Bone marrow (tissue), 2 donors: ENCODE measurements at places on chromosomes 2 and 18.

GRCh38 chr18:34820360-34821065 lies 110.4 kb downstream of the DTNA start:
- DNase-seq: no peak

DNA sequence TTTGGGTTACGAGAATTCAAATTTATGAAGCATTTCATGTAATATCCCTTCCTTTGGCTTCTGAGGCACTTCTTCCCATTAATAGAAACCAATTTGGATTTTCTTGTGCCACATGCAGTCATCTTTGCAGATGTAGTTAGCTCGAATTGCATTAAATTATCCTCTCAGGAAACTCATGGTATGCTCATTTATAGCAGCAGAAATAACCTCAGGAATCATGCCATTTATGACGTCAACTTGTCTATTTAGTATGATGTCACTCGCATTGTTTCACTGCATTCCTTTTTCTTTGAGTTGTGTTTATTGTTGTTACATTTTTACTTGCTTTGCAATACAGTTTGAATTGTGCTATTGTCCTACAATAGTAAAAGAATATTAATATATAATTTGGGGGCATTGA lies 163.8 kb downstream of the RBM43 start:
- no peak for DNase-seq

DNA sequence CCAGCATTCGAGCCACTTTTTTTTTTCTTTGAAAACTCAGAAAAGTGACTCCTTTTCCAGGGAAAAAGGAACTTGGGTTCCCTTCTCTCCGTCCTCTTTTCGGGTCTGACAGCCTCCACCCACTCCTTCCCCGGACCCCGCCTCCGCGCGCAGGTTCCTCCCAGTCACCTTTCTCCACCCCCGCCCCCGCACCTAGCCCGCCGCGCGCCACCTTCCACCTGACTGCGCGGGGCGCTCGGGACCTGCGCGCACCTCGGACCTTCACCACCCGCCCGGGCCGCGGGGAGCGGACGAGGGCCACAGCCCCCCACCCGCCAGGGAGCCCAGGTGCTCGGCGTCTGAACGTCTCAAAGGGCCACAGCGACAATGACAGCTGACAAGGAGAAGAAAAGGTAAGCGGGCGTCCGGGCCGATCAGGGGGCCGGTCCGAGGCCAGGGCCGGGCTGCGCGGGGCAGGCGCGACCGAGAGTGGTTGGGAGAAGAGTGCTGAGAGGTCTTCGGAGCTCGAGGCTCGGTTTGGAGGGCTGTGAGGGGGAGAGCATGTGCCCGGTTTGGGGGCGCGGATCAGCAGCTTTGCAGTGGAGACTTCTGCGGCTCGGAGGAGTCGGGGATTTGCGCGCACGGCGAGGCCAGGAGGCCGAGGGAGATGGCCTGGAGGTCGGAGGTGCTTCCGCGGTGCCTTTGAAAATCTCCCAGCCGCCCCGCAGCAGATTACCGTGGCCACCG lies 502 bp downstream of the EPAS1 start:
- DNase-seq: no peak

DNA sequence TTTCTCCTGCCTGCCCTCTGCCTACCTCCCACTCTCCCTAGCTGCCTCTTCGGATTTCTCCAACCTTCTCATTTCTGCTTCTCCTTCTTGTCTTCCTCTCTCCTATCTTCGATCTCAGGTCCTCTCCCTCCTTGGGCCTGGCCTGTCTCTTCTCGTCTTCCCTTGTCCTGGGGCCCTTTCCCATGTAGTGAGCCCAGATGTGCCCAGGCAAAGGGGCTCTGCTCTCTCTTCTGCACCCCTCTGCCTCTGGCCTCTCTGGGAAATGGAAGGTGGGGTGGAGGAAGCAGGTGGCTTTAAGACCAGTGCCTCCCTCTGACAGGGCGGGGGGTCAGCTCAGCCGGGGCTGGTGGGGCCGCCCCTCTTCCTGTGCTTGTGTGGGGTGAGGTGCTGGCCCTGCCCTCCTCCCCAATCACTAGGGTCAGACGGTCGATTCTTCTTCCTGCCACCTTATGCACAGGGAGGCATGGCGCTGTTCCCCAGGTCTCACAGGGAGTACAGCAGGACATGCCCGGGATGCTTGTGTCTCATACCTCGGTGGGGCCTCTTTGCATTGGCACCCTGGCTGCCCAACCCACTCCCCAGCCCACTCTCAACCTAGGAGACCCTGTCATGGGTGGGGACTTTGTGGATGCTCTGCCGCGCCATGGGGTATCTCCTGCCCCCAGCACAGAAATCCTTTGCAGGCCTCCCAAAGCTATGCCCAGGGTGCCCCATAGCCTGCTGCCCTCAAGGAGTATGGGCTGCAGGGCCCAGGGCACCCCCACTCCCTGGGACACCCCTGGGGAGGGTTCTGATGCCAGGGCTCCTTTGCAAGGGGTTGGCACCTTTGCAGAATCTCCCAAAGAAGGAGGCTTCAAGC lies 213.8 kb upstream of the HAAO start:
- no peak for DNase-seq

GRCh38 chr2:17319090-17319489 lies 199.2 kb downstream of the RAD51AP2 start:
- no peak for DNase-seq

DNA sequence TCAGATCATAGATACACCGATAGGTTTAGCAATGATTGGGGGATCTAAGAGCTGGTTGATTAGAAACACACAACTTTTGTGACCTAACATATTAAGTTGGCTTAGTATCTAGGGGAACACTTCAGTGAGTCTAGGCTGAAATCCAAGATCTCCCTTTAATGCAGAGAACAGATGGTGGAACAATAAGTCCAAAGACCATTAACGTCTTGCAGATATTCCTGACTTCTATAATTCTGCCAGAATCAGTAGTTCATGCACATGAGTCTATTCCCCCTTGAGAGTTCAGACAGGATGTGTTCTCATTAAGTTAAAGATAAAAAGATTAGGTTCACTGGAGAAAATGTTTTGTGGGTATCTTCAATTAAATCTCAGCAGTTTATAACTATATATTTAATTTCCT lies 506.5 kb downstream of the TSN start:
- DNase-seq: no peak

GRCh38 chr18:2143636-2144035 lies 427.7 kb downstream of the METTL4 start:
- DNase-seq: no peak

DNA sequence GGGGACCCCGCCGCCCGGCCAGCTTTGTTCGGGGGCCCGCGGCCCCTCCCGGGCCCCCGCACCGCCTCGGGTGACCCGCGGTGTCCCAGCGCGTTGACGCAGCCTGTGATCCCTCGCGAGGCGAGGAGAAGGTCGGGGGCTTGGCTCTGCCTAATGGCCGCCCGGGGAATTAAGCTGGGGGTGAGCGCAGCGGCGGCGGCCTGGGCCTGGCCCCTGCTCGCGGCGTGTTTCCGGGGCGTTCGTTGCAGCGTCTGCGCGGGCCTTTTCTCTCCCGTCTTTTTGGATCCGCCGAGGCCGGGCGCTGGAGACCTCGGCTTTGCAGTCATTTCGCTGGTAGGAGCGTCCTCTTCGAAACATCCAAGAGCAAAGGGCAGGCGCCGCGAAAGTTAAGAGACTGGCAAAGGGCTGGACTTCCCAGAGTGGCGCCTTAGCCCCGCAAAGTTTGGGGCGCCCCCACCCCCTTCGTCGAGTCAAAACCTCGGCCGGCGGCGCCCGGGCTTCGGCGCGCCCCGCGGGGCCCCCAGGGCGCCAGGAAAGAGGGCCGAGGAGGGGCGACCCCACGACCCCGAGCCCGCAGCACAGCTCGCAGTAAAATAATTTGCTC lies 1.3 kb downstream of the SALL3 start:
- no peak for DNase-seq
